ENCODE measurements at places on chromosomes 6 and 20.

- no peak for DNase-seq
These were observed 50.4 kb downstream of the YTHDF1 start for GRCh38 chr20:63165356-63166192.

DNA sequence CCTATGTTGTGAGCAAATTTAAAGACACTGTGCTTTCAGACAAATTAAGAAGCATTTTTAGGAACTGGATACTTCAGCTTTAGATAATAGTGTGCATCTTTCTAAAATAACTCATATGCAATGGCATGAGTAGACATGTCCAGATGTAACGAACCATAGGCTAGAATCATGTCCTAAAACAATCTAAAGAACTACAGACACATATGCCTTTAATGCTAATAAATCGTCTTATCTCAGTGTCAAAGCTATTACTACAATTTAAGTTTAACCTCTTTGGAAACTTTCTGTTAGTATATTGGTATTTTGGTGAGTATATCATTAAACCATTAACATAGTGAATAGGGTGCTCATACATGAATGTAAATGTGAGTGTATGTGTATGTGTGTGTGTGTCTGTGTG, 908.5 kb upstream of the FLRT3 start:
- no peak for DNase-seq

GRCh38 chr6:31114541-31114878, at the start of gene PSORS1C1:
Gene PSORS1C1, plus strand, starts transcription at chr6:31114800. Its CDS starts 14,833 bp downstream, at chr6:31129633.
- no peak for DNase-seq

DNA sequence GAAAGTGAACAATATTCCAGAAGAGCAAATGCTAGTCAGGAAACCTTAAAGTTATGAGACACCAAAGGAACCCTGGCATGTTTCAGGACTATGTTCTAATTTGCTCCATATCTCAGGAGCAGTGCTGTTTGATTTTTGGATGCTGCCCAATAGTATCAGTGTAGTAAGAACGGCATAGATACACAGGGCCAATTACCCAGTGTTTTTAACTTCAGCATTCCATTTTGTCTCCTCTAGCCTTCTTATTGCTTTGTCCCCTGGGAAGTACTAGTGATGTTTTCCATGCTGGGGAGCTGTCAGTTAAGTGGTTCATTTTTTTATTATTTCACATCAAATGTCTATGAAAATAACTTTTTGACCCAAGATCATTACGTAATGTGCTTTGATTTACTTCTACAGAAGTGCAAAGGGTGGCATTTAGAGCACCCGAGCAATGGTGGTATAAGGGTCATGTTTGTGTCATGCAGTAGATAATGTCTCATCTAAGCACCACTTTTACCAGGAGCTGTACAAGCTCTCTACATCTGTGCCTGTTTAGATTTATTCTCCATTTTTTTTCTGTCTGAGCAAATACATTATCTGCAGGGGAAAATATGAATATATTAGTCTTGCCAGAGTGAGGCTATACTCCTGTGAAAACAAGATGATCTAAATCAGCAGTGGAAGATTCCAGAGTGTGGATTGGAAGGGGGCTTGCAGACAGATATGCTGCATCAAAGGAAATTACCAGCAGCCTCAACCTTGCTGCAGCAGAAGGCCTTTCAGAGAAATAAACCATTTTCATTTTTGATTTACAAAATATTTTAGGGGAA, 198.8 kb upstream of the OPRM1 start:
- DNase-seq, result no peak

- DNase-seq, result no peak
These were observed 32.7 kb upstream of the CRISP1 start for GRCh38 chr6:49898904-49899566.

DNA sequence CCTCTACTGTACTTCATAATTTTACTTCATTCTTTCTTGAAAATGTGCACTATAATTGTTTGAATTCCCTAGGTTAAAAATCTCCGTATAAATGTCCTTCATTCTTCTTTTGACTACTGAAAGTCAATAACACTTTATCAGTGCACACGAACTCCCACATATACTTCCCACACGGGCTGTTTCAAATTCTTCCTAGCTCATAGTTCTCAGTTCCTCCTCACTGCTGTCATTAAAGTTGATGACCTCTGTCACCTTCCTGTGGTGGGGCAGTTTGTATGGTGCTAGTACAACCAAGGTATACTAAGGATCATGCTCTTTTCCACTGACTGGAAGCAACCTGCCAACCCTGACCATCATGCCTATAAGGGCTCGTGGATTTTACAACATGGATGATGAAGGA, 40.0 kb upstream of the CD2AP start:
- DNase-seq, result no peak

GRCh38 chr6:167137881-167138280, 15.0 kb downstream of the CCR6 start:
- DNase-seq, result no peak

- no peak for DNase-seq
These were observed 102.8 kb upstream of the TMEM170B start for GRCh38 chr6:11434565-11435326.

GRCh38 chr6:110320307-110320706, 37.8 kb downstream of the METTL24 start:
- no peak for DNase-seq

DNA sequence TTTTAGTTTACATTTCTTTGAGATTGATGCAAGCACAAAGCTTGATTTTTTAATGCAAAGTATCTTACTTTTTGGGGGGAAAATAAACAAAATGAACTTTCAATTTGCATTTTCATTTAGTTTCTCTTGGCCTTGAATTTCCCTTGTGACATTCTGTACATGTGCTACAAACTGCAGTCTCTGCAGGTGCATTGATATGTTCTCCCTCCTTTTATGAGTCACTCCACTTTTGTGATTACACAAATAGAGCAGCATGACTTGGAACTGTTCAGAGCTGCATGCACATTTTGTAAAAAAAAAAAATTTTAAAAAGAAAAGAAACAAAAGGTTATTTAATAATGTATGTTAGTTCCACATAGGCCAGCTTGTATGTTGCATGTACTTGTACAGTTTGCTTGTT, 220.0 kb upstream of the KCNQ5 start:
- DNase-seq, result no peak

- no peak for DNase-seq
These were observed 208.8 kb upstream of the PLCB4 start for GRCh38 chr20:8860011-8860495.

- no peak for DNase-seq
These were observed 212.6 kb downstream of the CLIC5 start for GRCh38 chr6:45803071-45803470.

DNA sequence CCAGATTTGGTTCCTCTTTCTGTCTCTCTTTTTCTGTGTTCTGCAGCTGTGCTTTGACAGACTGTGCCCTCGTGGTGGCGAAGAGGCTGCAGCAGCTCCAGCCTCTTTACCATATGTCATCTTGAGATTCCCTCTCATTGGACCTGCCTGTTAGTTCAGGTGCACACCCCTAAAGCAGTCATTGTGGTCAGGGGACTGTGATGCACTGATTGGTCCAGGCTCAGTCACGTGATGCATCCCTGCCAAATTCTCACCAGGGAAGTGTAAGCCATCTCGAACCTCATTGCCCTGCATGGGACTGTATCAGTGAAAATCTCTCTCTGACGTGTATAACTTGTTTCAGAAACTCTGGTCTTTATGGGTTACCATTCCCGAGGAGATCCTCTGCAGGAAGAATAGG, 160.3 kb downstream of the EYA2 start:
- DNase-seq, result no peak

GRCh38 chr6:12422848-12423247, 132.7 kb downstream of the EDN1 start:
- DNase-seq, result no peak

DNA sequence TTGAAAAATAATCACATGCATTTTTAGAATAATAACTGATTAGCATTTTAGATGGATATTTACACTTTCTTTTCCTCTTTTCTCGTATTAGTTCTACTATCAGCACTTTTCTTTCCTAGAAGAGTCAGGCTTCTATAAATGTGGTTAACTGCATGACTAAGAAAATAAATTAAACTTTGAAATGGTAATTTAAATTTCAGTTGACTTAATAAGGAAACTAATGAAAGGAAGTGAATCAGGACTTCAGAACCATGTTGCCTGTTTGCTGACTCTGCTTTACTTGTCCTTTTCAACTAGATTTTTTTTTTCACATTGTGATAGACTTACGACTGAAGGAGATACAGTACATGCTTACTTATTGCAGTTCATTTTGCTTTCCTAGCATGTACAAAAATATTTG, 1258.2 kb upstream of the EYS start:
- no peak for DNase-seq

DNA sequence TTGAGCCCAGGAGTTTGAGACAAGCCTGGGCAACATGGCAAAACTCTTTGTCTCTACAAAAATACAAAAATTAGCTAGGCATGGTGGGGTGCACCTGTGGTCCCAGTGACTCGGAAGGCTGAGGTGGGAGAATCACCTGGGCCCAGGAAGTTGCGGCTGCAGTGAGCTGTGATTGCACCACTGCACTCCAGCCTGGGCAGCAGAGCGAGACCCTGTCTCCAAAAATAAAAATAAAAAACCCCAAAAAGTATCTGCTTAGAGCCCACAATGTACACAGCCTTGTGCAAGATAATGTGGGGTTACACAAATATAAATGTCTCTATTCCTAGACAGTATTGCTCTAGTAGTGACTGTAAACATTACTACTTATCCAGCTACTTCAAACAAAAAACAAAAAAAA, 5.9 kb downstream of the ESF1 start:
- DNase-seq, result no peak

- no peak for DNase-seq
These were observed 217.3 kb upstream of the SULF2 start for GRCh38 chr20:48002517-48002970.

DNA sequence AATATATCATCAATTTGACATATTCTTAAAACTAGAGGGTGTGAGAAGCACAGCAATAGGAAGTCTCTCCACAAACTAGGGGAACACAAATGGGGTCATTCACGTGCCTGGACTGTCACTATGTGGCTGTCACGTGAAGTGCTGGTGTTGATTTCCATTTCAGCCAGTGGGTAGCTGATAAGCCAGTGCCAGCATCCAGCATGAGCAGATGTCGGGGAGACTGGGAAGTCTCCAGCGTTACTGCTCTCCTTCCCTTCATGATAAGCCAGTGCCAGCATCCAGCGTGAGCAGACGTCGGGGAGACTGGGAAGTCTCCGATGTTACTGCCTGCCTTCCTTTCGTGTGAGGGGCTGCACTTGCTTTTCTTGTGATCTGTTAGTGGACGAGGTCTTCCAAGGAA, 5.6 kb upstream of the SLC17A9 start:
- DNase-seq, result no peak

- no peak for DNase-seq
These were observed 39.1 kb downstream of the MDFI start for GRCh38 chr6:41677124-41677921.

DNA sequence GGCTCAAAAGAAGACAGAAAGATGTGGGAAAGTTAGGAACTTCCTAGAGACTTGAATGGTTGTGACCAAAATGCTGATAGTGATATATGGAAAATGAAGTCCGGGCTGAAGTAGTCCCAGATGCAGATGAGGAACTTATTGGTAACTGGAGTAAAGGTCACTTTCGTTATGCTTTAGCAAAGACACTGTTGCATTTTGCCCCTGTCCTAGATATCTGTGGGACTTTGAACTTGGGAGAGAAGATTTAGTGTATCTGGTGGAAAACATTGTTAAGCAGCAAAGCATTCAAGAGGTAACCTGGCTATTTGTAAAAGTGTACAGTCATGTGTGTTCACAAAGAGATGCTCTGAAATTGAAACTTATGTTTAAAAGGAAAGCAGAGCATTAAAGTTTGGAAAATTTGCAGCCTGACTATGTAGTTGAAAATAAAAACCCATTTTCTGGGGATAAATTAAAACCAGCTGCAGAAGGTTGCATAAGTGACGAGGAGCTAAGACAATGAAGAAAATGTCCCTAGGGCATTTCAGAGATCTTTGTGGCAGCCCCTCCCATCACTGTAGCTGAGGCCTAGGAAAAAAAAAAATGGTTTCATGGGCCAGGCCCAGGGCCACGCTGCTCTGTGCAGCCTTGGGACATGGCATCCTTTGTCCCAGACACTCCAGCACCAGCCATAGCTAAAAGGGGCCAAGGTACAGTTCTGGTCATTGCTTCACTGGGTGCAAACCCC, 1692.2 kb downstream of the HACE1 start:
- DNase-seq, result no peak

- DNase-seq, result no peak
These were observed 1.4 kb upstream of the PRDM13 start for GRCh38 chr6:99605074-99605734.

DNA sequence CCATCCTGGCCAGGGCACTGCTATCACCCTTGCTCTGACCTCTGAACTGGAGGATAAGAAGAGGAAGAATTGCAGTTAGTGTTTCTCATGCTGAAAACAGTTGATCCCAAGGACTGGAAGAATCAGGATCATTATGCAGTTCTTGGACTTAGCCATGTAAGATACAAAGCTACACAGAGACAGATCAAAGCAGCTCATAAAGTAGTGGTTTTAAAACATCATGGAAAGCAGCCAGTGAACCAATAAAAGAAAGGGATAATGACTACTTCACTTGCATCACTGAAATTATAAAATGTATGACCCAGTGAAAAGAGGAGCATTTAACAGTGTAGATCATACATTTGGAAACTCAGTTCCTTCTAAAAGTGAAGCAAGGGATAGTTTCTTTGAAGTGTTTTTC, 47.7 kb downstream of the DNAH8 start:
- DNase-seq, result no peak

DNA sequence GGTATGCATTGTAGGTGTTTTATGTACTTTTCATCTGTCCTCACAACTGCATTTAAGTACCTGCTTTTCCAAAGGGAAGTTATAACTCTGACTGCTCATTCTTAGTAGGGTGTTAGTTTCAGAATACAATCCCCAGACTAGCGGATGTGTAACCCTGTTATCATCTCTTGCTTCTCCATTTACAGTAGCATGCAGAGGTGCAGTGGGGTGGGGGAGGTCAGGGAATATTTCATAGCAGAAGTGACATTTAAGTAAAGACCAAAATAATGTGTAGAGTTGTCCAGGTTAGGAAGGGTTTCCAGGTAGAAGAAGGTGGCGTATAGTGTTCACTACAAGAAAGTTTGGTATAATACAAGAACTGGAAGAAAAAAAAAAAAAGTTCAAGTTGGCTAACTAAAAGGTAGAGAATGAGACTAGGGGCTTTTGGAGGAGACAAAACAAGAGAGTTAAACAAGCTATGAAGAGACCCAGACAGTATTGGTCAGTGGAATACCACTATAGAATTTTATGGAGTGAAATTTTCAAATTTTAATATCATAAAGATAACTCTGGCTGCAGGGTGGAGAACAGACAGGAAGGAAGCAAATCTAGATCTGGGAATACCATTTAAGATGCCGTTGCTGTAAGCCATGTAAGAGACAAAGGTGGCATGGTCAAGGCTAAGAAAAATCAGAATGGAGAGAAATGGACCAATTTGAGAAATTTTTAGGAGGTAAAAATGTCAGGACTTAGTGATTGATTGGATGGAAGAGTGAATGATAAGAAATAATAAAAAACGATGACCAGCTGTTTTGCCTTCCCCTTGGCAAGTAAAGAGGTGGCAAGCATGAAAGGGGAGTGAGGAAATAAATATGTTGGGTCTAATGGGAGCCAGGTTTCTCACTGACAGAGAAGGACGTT, 2.2 kb upstream of the AHI1 start:
- DNase-seq, result no peak
